ENCODE measurements at places on chromosomes 2 and 18. TPM values are rescaled to one million over a fixed set of nuclear protein-coding genes. Genes with fewer than 3 reads are reported as not detected.

DNA sequence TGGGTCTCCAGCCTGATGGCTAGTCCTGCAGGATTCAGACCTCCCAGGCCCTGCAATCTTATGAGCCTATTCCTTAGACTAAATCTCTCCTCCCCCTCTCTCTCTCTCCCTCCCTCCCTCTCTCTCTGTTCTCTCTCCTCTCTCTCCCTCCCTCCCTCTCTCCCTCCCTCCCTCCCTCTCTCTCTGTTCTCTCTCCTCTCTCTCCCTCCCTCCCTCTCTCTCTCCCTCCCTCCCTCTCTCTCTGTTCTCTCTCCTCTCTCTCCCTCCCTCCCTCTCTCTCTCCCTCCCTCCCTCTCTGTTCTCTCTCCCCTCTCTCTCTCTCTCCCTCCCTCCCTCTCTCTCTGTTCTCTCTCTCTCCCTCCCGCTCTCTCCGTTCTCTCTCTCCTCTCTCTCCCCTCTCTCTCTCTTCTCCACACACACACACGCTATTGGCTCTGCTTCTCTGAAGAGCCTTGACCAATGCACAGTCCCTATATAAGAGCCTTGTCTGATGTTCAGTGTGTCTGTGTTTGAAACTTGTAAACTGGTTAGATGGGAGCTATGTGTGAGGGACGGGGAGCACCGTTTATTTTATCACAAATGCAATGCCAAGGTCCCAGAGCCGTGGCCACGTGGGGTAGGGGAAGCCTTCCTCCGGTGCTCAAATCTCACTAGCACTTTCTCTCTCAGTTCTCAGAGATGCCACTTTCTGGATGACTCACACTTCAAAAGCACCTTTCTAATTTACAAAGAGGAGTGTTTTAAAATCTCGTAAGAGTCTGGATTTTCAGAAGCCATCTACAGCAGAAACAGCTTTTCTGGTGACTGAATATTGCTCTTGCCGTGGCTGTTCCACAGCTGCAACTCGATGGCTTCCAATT, 9.4 kb upstream of the PRLH start:
- no peak for DNase-seq

- DNase-seq, result no peak
These were observed 78.2 kb downstream of the ZEB2 start for GRCh38 chr2:144441711-144442141.

DNA sequence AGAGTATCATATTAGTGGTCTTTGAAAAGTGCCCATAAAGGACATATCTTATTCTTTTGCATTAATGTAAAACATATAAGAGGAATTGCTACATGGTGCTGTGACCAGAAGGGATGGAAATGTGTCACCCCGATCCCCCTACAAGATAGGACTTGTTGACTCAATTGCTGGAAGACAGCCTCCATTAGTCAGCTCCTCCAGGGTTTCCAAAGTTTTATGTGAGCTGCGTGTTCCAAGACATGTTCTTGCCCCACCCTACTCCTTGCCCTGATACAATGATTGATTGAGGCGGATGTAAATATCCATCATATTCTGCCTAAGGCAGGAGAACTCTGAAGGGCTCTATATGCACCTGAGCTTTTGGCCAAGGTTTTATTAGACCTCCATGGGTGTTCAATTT, 541.0 kb upstream of the ZEB2 start:
- no peak for DNase-seq

- DNase-seq, result no peak
These were observed 37.1 kb upstream of the UBE2E3 start for GRCh38 chr2:180943275-180943674.

DNA sequence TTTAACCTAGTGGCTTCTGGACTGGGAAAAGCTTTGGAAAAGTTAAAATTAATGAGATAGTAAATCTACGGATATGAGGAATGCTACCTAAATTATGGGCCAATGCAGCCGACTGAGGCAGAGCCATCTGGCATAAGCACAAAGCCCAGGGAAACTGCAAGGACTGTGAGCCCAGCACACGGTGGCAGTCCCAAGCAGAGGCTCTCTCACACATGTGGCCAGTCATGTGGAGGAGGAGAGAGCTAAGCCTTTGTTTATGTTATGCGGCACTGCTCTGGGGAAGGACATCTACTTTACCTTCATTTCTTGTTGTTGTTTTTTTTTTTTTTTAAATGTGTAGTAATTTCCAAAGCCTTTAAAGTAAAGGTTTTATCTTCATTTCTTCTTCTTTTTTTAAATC, 267.0 kb downstream of the STK39 start:
- no peak for DNase-seq

- no peak for DNase-seq
These were observed 1.5 kb upstream of the GDF7 start for GRCh38 chr2:20665243-20666004.

DNA sequence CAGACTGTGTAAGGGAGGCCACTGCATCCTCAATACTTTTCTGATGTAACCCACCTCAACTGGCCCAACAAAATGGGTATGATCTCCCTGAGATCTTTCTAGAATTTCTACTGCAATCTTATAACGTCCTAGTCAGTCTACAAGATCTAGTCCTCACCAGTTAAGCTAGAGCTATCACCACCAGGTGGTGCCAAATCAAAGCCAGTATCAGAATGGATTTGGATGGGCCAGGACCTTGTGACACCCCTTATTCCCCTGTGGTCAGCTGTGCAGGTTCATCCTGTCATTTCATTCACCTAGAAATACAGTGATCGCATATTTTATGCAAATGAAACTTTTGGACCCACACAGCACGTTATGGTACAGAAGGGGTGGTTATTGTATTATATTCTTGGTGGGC, 90.3 kb downstream of the OLA1 start:
- no peak for DNase-seq

GRCh38 chr2:36411962-36412444, 56.4 kb downstream of the CRIM1 start:
- DNase-seq, result no peak

GRCh38 chr2:127411653-127412369, 6.4 kb upstream of the PROC start:
- no peak for DNase-seq

Gene TUBB8B
- not detected for total RNA-seq

All from thoracic aorta (tissue), 2 donors.